Natural killer cell (primary cell): ENCODE measurements at places on chromosomes 4 and X. TPM values are rescaled to one million over a fixed set of nuclear protein-coding genes. Genes with fewer than 3 reads are reported as not detected.

GRCh38 chr4:104524591-104524990, 29.9 kb upstream of the CXXC4 start:
- H3K27ac ChIP-seq, result no peak overlapping the region
- no peaks in the 10 kb centered on the region for H3K4me1 ChIP-seq
- no peaks in the 10 kb centered on the region for H3K27me3 ChIP-seq
- DNase-seq, result no peak
- H3K36me3 ChIP-seq, result no peaks in the 10 kb centered on the region

DNA sequence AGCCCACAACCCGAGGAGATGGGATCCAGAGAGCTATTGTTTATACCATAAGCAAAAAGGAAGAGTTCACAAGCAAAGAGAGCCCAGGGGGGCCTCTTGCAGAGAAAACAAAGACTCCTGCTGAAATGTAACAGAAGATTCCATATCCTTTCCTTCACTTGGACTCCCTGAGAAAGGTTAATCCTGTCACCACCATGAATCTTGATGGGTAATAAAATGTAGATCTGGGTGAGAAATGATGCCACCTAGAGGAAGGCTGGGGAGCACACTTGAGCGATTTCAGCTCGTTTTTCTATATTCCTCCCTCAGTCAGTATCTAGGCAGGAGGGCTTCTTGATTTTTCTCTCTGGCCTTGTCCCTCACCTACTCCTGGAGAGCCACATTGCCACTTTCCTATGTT, 10.2 kb upstream of the KCNE5 start:
- no peak for DNase-seq
- no peaks in the 10 kb centered on the region for H3K36me3 ChIP-seq
- H3K27ac ChIP-seq, result no peak overlapping the region
- H3K4me3 ChIP-seq, result no peak overlapping the region

AFF1 gene
- 93.4 TPM for total RNA-seq

ASB12 gene
- total RNA-seq, result 0.58 TPM
